ENCODE measurements at places on chromosomes 11 and 22.

GRCh38 chr11:109519253-109519652 is 97.3 kb downstream of the C11orf87 start:
- no peak for DNase-seq

- DNase-seq, result no peak
Measured at GRCh38 chr11:126212089-126212660, 593 bp downstream of the FAM118B start.

DNA sequence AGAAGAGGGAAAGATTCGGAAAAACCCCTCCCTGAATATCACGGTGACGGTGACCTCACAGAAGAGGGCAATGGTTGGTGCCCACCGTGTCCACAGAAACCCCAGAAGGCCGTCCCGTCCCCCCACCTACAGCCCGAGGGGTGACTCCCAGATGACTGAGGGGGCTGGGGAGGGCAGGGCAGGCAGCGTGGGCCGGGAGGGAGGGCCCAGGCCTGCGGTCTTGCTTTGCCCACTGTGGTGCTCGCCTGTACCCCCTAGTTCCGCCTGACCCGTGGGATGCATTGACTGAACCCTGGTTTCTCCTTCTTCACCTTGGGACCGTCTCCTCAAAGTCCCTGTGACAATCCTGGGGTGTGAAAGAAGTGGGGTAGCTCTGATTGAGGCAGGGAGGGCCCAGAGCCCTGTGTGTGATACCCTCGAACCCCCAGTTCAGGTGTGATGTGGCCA is 526.7 kb downstream of the BRD1 start:
- no peak for DNase-seq

DNA sequence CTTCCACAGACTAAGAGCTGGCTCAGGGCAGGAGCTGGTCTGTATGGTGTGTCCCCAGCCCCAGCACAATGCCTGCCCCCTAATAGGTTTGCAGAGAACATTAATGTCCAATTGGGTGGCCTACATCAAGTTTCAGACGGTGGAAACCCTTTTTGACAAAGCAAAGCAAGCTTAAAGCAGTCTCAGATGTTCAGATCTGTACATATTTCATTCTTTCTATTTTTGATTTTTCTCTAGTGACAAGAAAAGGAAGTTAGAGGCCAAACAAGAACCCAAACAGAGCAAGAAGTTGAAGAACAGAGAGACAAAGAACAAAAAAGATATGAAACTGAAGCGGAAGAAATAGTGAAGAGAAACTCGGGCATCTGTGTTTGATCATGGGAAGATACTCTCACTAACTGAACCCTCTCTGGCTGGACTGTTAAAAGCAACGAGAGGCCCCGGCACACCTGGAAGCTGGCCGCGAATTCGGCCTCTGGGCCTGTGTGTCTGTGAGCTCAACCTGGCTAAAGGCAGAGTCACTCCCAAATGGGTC is 40.5 kb downstream of the NAT10 start:
- DNase-seq, result no peak

- no peak for DNase-seq
Measured at GRCh38 chr11:57474017-57474802, 13.9 kb downstream of the RTN4RL2 start.

Measured in stimulated activated CD4-positive, alpha-beta T cell treated with anti-CD3 and anti-CD28 coated beads, Interleukin-1b, Interleukin-23, amount 100 ng/mL, for 4 hours (primary cell).